NCI-H187 treated with DMSO at 0.1 percent for 48 hours (cell line): ENCODE measurements at places on chromosomes 2 and 18.

DNA sequence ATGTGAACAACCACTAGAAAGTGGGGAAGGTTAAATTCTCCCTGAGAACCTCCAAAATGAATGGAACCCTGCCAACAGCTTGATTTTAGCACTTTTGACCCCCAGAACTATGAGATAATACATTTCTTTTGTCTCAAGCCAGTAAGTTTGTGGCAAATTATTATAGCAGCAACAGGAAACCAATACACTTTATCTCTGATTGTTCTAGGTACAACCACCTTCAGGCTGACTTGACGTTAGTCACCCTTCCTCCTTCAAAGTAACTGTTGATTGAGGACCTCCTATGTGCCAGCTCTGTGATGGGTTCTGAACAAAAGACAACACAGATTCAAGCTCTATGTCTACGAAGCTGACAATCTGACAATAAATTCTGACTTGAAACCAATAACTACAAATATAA, 318.9 kb downstream of the NCKAP5 start:
- no peak for DNase-seq

DNA sequence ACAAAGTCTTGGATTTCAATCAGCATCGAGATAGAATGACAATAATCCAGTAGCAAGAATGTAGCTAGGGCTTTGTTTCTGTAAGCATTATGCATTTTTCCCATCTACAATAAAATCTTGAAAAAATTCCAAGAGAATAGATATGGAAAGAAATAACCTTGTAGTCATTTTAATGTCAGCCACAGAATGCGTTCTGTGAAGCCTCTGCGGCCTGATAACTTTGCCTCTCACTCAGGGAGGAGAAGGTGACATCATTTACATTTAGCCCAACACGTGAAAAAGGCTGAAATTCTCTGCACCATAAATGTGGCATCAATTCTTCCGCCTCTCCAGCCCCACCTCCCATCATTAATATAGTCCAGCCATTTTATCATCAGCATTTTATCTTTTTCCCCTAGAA, 19.1 kb upstream of the DYNC1I2 start:
- DNase-seq = no peak

DNA sequence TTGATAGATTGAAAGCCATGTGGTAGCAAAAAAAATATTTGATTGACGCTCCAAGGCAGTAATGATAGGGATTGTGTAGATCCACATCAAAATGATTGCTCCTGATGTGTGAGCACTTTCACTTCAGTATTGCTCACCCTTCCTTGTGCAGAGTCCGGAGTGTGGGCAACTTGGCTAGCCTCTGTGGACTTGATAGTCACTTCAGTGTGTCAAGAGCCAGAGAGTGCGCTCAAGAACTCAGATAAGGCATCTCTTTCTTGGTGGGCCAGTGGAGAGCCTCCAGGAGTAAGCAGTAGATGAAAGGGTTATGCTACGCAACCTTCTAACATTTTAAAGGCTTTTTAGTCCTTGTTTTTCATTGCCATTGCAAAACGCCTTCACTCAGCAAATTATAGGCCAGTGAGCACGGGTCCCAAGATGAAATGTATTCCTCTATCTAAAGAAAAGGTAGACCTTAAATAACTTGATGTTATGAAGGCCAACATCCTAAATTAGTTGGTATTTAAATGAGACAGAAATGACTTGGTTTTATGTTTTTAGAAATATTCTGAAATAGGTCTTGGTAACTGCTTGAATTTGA, 84.4 kb downstream of the MEIS1 start:
- DNase-seq = no peak

DNA sequence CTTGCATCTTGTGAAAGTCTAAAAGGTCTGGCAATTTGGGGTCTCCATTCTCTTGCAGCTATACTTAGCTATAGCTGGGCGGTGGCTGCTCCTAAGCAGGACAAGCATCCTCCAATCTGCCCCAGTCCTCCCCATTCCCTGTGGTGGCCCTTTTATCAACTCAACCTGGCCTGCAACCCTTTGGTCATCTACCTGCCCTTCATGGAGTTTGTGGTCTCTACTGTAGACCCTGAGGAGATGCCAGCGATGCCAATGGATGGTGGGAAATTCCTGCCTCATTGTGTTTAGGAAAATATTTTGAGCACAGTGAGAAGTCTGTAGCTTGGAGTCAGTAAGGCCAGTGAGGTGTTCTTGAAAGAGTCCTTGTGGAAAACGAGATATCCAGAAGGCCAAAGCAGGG, 143.4 kb downstream of the CAPN13 start:
- DNase-seq = no peak

- DNase-seq = no peak
Observed at GRCh38 chr2:127193967-127194280, 26.2 kb downstream of the CYP27C1 start.

DNA sequence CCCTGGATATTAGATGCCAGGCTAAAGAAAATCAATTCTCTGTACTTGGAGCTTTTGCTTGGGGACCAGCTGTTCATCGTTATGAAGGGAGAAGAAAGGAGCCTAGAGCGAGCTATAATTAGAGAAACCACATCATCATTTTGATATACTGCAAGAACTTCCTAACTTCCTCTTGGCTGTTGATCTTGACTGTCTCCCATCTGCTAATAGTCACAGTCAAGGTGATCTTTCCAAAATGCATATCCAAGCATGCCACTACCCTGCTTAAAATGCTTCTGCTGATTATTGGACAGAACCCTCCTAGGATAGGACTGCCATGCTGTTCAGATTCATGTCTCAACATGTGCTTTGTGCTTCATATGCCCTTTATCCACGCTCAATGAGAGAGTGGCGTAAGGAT, 54.8 kb downstream of the RAPGEF4 start:
- DNase-seq = no peak

- DNase-seq = no peak
Observed at GRCh38 chr18:47274961-47275360, 23.5 kb upstream of the SKOR2 start.

- DNase-seq = no peak
Observed at GRCh38 chr2:30267161-30267975, 36.0 kb downstream of the LBH start.
